ENCODE measurements at places on chromosomes 13 and 19. TPM values are rescaled to one million over a fixed set of nuclear protein-coding genes. Genes with fewer than 3 reads are reported as not detected.

DNA sequence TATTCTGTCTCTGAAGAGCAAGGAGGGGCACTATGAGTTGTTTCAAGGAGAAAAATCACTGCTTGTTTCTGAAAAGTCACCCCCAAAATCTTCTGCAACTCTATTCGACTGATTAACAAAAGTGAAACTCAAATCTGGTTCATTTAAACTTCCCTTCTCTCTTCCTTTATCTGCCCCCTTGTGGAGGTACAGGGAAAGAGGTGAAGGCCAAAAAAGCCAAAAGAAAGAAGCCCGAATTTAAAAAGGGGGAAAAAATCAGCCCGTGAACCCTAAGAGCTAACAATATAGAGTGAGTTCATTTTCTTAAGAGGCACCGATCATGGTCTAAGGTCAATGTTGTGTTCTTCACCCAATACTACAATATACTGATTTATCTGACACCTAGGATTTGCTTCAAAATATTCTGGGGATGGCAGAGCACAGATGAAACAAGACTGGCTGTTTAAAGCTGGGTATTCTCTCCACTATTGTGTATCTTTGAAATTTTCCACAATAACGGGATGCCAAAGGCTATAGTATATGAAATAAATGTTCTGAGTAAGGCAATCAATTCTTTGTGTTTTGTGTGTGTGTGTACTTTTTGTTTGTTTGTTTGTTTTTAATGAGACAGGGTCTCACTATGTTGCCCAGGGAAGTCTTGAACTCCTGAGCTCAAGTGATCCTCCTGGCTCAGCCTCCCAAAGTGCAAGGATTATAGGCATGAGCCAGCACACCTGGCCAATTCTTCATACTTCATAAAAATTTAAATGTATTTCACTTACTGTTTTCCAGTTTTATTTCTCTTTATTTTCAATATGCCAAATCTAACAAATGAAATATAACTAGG, 55.0 kb upstream of the EEF1AKMT1 start:
- 0 out of 2 replicates have a peak overlapping the region, but pooled peaks have one; percentile 4 for H3K27ac ChIP-seq
- no peaks in the 10 kb centered on the region for H3K27me3 ChIP-seq
- H3K4me3 ChIP-seq: peak overlapping the region; percentile 32

DNA sequence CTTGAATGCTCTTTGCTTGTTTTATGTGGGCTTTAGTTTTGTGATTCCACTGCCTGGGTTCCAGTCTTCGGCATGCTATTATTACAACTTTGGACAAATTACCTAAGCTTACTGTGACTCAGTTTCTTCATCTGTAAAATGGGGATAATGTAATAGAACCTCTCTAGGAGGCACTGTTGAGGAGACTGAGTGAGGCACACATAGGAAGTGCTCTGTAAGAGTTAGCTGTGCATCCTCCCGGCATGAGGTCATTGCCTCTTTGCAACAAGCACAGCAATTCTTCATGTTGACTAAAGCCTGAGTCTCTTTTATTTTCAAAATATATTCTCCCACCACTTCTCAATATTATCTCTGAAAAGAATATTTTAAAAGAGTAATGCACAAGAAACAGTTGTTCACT, 227.4 kb downstream of the DLEU7 start:
- H3K4me3 ChIP-seq: no peak overlapping the region
- H3K27ac ChIP-seq: no peak overlapping the region
- no peak for DNase-seq
- no peaks in the 10 kb centered on the region for H3K27me3 ChIP-seq

TNPO2 gene
- 67.4 TPM for total RNA-seq

- no peak for DNase-seq
Observed at GRCh38 chr13:40562975-40563349, 103.5 kb downstream of the FOXO1 start.

IGFL1 gene
- 2.6 TPM for total RNA-seq

DNA sequence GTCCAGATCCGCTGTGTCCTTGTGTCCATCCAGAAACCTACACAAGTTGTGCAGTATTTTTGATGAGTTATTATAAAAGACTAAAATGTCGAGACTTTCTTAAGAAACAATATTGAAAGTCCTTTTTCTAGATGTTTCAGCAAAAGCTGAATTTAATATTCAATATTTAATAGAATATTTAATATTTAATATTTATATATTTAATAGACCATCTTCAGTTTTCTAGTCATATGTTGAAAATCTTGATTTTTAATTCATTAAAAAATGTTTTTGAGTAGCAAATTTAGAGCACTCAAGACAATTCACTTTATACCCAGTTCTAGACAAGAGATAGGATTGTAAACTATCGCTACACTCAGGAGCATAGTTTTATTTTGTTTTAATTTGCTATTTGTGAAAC, 447.8 kb downstream of the SLITRK5 start:
- H3K4me3 ChIP-seq: no peak overlapping the region
- H3K27me3 ChIP-seq: no peaks in the 10 kb centered on the region
- no peaks in the 10 kb centered on the region for H3K36me3 ChIP-seq
- DNase-seq: no peak
- H3K4me1 ChIP-seq: no peaks in the 10 kb centered on the region

DNA sequence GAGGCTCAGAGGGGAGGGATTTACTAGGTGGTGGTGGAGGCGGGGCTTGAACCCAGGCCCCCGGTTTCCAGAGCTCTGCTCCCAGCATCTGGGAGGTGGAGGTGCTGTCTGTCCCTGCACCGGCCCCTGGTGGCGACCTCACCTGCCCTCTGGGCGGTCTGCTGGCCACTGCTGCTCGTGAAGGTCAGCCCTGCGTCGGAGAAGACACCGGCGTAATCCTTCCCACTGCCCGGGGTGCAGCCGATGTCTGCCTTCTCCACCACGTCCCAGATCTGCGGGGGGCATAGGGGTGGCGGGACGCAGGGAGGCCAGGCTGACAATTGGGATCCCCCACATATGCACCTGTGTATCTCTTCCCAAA, 12.8 kb downstream of the C3 start:
- H3K27me3 ChIP-seq: no peaks in the 10 kb centered on the region
- no peak overlapping the region for H3K27ac ChIP-seq
- no peak for DNase-seq
- no peaks in the 10 kb centered on the region for H3K4me1 ChIP-seq

- no peaks in the 10 kb centered on the region for H3K36me3 ChIP-seq
- peaks cover 4% of the 10 kb centered on the region for H3K4me1 ChIP-seq
- no peaks in the 10 kb centered on the region for H3K27me3 ChIP-seq
- H3K27ac ChIP-seq: no peak overlapping the region
- peak overlapping the region; percentile 55 for H3K4me3 ChIP-seq
Observed at GRCh38 chr19:1567116-1567847, 843 bp downstream of the MEX3D start.

KIR3DL1 gene
- not detected for total RNA-seq

DNA sequence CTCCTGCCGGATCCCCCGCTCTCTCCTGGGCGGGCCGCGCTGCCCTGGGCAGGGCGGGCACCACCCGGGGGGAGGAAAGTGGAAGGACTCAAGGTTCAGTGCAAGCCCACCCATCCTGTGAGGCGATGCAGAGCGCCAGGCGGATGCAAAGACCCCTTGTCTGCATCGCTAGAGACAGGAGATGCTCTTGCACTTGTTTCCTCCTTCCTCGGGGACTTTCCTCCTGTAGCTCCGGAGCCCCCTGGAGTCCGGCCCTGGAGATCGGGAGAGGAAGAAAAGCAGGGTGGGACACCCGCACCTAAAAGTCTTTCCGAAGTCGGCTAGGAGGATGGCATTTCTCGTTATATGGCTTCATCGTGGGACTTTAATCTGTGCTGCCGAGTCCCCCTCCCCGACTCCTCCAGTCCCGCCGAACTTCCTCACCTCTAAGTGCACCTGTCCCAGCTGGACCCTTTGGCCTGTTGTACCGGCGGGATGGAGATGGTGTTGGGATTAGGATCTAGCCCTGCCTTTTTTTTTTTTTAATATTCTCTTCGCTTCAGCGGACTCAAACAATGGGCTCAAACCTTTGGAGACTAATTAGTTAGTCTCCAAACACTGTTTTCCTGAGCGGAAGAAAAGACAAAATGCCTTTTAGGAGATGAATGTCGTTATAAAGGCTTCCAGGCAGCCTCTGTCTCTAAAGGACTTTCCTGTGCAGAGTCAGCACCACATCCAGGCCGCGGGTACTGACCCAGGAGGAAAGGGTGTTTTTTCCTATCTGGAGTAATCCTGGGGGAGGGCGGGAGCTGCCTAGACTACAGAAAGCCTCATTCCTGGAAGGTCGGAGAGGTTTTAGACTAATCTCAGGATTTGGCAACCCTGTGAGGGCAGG, 725 bp downstream of the FAM124A start:
- H3K4me3 ChIP-seq: no peak overlapping the region
- no peak overlapping the region for H3K27ac ChIP-seq
- H3K4me1 ChIP-seq: no peaks in the 10 kb centered on the region
- H3K27me3 ChIP-seq: peaks cover 62% of the 10 kb centered on the region
- DNase-seq: no peak

- no peaks in the 10 kb centered on the region for H3K27me3 ChIP-seq
- no peak overlapping the region for H3K4me3 ChIP-seq
- no peaks in the 10 kb centered on the region for H3K4me1 ChIP-seq
- no peaks in the 10 kb centered on the region for H3K36me3 ChIP-seq
- no peak for DNase-seq
- no peak overlapping the region for H3K27ac ChIP-seq
Observed at GRCh38 chr13:105037110-105037509, 1498.4 kb downstream of the EFNB2 start.

DNA sequence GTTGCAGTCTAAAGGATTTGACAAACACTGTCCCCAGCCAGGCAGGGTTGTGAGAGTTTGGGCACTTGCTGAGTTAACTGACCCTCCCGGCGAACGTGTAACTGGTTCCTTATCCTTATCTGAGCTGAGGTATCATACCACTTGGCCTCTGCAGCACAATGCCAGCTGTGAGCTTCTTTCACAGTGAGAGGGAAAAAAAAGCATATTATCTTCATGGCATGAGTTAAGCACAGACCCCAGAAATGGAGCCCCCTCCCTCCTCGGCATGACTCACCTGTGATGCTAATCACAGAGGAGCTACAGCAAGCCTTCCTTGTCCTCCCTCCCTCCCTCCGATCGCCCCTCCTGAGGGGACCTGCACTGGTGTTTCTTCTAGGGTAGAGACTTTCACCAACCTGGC, 60.5 kb downstream of the EFNB2 start:
- peaks cover 31% of the 10 kb centered on the region for H3K4me1 ChIP-seq
- H3K27me3 ChIP-seq: no peaks in the 10 kb centered on the region
- H3K36me3 ChIP-seq: no peaks in the 10 kb centered on the region
- H3K4me3 ChIP-seq: no peak overlapping the region
- DNase-seq: no peak

GRCh38 chr19:47124937-47125668, 5.5 kb upstream of the SAE1 start:
- no peaks in the 10 kb centered on the region for H3K27me3 ChIP-seq
- H3K4me3 ChIP-seq: no peak overlapping the region
- H3K36me3 ChIP-seq: no peaks in the 10 kb centered on the region
- H3K27ac ChIP-seq: peak overlapping the region; percentile 65
- peak; percentile 75 for DNase-seq
- peaks cover 40% of the 10 kb centered on the region for H3K4me1 ChIP-seq

DNA sequence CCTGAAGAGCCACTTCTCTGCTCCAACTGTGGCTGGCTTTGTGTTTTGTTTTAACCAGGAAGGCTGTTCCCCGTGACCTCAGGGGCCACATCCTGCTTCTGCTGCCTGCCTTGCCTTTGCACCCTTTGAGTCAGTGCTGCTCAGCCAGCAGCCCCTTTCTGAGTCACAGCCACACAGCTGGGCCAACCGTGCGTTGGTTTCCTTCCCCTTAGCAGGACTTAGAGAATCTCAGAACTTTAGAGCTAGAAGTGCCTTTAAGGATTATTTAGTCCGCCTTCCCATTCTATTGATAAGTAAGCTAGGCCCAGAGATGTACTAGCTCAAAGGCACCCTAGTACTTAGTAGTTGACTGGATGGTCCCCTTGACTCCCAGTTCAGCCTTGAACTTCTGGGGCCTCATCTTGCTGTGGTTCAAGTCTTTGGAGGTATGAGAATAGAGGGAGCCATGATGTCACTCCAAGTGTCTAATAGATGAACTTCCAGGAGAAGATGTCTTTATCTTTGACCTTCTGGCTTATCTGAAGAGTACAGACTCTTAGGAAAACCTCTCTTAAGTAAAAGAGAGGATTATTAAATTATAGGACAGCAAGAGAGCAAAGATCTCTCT, 8.0 kb downstream of the RGCC start:
- no peak overlapping the region for H3K27ac ChIP-seq
- DNase-seq: no peak
- no peak overlapping the region for H3K4me3 ChIP-seq
- H3K36me3 ChIP-seq: no peaks in the 10 kb centered on the region

PNMA8B gene
- not detected for total RNA-seq

NEK5 gene
- total RNA-seq: not detected

DNA sequence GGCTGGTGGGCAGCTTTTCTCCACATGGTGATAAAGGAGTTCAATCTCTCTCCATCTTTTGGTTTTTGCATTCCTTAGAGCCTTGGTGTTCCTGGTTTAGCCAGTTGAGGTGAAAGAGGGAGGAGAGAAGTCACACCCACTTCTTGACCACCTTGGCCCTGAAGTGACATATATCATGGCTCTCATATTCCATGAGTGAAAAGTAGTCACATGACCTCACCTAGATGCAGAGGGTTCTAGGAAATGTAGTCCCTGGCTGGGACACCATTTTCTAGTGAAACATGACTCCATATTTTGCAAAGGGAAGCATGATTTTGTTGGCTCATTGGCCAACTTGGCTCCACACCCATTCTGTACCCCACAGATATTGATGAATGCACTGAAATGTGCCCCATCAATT, 16.1 kb downstream of the ADGRE1 start:
- no peaks in the 10 kb centered on the region for H3K36me3 ChIP-seq
- H3K27me3 ChIP-seq: peaks cover 17% of the 10 kb centered on the region
- H3K4me1 ChIP-seq: no peaks in the 10 kb centered on the region
- no peak for DNase-seq
- H3K27ac ChIP-seq: no peak overlapping the region
- H3K4me3 ChIP-seq: no peak overlapping the region

DNA sequence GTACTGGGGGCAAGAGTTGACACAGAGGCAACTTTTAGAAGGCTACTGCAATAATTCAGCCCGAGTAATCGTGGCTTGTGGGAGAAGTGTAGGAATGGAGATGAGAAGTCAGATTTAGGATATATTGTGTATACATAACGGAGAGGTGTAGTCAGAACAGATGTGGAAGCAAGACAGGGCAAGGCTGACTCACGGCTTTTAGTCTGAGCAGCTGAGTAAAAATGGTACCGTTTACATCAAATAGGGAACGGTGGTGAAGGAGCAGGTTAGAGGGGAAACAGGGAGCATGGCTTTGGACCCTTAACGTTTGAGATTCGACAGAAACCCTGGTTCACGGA, 796 bp upstream of the LSM14A start:
- peaks cover 22% of the 10 kb centered on the region for H3K36me3 ChIP-seq
- H3K27ac ChIP-seq: peak overlapping the region; percentile 90
- H3K4me1 ChIP-seq: peaks cover 40% of the 10 kb centered on the region
- no peaks in the 10 kb centered on the region for H3K27me3 ChIP-seq
- DNase-seq: peak; percentile 44
- peak overlapping the region; percentile 71 for H3K4me3 ChIP-seq

Data from PC-9 (cell line).